Femur (tissue), 1 donor: ENCODE measurements at places on chromosomes 6 and 20.

DNA sequence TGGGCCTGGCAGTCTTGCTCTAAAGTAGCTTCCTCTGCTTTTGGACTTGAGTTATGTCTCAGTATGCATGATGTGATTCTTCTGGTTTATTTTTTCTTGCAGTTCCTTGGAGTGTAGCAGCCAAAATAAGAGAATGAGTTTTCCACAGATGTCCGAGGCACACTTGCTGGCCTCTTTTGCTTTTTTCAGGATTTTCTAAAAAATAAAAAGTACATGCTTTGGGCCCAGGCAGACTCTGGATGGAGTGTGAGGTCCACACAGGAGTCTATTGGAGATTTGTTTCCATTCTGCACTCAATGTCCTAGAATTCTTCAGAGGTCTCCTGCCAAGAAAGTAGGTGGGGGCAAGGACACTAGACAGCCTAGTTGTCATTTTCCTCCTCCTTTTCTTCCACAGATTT is 477.6 kb downstream of the EPM2A start:
- DNase-seq, result no peak

- no peak for DNase-seq
Measured at GRCh38 chr20:50574108-50574507, 63.9 kb downstream of the PTPN1 start.

DNA sequence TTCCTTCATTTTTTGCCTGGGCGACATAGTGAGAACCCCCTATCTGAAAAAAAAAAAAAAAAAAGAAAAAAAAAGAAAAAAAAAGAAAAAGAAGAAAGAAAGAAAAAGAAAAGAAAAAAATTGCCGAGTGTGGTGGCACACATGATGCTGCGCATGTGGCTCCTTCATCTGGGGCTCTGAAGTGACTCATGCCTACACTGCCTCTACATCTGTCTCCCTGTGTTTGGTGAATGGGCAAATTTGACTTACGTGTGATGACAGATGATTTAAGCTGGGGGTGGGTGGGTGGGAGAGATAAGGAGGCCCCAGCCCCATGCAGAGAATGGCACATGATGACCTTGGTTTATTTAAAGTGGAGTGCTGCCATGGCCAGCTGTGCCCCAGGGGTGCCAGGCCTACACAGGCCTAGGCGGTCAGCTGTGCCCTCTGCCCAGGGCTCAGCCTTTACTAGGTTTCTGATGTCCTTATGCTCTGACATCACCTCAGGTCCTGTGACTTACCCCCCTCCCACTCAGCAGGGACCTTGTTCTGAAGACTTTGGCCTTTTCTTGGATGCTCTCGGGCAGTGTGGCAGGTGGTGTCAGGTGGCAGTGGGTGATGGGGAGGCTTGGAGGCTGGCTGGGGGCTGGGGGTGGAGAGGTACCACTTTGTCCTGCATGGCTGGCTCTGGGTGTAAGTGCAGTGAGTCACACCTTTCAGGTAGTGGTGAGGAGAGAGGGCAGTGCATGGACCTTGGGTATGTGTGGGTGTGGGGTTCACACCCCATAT is 41.1 kb downstream of the VEGFA start:
- no peak for DNase-seq

GRCh38 chr6:5004373-5005037 is 668 bp upstream of the RPP40 start:
- no peak for DNase-seq

- DNase-seq, result no peak
Measured at GRCh38 chr6:14673201-14673600, 555.6 kb downstream of the CD83 start.

GRCh38 chr6:151186804-151187330 is 52.9 kb upstream of the AKAP12 start:
- no peak for DNase-seq

DNA sequence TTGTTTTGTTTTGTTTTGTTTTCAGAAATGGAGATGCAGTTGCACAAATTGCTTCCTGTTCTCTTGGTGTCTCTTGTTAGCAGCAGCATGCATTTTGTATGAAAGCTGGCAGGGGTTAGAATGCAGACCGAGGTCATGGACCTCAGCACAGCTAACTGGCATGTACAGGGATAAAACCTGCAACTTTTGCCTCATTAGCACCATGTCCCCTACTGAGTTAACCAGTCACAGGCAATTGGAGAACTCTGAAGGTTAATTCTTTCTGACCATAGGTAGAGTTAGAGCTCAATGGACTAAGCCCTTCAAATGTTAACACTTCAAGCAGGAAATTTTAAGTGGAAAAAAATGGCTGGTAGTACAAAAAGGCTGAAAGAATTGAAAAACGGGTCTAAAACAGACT is 377.1 kb downstream of the ADGRB3 start:
- DNase-seq, result no peak

GRCh38 chr6:39416026-39416425 is 93.5 kb upstream of the KCNK16 start:
- DNase-seq, result no peak

DNA sequence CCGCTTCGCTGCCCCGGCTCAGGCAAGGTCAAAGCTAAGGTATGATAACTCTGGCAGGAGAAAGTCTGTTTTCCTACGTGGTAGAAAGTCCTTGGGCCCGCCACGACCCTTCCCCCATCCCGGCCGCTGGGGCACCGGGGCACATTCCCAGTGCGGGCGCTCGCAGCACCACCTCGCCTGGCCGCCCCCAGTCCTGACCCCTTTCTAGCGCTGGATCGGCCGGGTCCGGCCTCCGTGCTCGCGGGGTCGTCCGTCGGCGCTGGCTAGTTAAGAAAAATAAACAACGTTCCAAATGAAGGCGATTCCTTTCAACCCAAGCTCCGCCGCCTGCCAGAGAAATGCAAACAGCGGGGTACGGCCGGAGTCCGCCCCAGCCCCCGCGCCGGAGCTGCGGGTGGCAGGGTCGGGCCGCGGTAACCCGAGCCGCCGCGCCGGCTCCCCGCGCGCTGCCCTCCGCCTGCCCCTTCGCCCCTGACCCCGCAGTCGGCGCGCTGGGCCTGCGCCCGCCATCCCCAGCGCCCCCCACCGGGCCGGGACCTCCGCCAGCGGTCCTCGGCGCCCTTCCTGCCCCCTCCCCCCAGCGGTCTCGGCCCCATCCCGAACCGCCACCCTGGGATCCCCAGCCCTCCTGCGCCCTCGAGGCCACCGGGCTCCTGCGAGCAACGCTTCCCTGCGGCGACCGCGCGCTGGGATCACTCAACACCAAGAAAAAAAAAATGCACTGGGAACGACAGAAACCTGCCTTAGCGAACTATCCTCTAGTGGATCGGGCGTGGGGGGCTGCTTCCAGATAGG is 37.6 kb downstream of the NCR2 start:
- no peak for DNase-seq

DNA sequence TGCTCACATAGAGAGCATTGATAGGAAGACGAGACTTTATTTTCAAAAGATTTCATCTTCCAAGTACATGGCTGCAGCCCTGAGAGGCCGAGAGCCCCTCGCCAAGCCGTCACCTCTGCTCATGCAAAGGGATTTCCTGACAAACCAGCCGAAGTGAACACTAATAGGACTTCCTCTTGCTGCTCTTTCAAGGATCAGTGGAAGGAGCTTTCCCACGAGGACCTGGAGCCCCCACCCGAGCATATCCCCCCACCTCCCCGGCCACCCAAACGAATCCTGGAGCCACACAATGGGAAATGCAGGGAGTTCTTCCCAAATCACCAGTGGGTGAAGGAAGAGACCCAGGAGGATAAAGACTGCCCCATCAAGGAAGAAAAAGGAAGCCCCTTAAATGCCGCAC is 69.3 kb downstream of the PTPN1 start:
- no peak for DNase-seq

- DNase-seq, result no peak
Measured at GRCh38 chr6:39923861-39924260, 10.4 kb downstream of the MOCS1 start.

GRCh38 chr20:17641993-17642392 is 40.0 kb downstream of the RRBP1 start:
- no peak for DNase-seq

DNA sequence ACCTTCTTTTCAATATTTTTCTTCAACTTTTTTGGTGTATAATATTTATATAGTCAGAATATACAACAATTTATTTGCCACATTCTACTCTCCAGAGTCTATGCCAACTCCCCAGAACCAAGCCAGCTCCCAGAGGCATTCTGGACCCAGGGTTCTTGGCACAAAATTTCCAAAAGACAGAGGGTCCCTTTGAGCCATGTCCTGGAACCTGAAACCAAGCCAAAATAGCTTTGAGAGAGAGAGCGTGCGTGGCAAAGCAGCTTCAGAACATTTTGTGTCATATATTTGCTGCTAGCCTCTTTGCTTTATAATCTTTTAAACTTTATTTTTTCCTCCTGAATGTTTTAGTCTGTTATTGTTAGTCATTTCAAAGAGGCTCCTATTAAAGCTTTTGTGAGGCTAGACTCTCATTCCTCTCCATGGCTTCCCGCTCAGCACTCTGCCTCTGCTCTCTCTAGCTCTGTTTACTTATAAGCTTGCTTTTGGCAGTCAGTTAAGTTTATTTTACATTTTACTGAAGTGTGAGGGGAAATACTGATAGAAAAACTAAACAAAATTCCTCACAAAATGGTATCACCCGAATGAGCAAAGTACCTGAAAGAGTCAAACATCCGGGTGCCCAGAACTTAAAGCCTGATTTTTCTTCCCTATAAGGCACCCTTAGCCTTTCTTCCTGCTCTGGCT is 605.1 kb upstream of the ID4 start:
- no peak for DNase-seq

GRCh38 chr6:47362857-47363461 is 53.3 kb upstream of the TNFRSF21 start:
- DNase-seq, result no peak

GRCh38 chr20:49792006-49792405 is 20.6 kb upstream of the SLC9A8 start:
- DNase-seq, result no peak

- DNase-seq, result no peak
Measured at GRCh38 chr6:147081076-147081609, 123.1 kb upstream of the STXBP5 start.

GRCh38 chr6:81978230-81978629 is 225.7 kb upstream of the TENT5A start:
- no peak for DNase-seq

DNA sequence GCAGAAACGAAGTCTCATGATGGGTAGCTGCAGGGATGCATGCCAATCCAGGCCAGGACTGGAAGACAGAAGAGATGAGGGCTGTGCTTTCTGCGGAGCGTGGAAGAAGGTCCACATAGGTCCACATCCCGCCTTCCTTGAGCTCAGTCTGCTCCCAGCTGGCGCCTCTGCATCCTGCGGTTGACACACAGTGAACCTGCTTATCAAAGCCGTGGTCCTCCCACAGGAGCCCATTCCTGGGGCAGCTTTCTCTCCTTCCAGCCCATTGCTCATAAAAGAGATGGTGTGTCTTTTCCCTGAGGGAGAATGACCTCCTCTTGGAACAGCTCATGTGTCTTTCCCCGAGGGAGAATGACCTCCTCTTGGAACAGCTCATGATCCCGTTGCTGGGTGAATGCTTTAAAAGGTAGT is 225.4 kb downstream of the CDH4 start:
- DNase-seq, result no peak

DNA sequence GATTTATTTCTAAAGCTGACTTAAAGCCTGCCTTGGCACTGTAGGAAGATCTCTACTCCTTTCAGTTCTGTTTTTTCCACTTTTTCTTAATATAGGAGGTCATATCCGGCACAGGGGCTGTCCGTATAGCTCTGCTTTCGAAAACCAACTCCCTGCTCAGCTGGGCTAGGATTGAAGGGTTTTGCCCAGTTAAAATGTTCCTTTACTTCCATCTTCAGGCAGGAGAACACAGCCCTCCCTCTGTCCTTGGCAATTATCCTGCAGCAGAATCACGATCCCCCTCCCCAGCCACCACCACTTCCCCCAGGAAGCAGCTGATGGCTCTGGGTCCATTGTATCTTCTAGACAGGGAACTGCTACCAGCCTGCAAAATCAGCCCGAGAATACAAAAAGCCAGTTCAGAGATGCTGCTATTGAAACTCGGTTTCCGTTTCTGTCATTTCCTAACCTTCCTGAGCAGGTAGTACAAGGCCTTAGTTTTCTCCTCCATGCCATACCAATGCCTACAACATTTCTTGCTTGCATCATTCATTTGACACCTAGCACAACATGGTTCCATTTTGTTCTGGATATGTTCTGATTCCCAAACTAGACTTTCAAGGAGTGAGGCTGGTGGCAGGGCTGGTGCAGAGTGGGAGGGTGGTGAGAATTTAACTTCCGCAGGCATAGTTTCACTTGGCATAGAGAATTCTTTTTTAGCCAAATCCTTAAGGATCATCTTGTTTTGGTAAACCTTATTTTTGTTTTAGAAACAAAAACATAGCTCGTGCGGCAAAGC is 53.9 kb downstream of the FAM50B start:
- no peak for DNase-seq

DNA sequence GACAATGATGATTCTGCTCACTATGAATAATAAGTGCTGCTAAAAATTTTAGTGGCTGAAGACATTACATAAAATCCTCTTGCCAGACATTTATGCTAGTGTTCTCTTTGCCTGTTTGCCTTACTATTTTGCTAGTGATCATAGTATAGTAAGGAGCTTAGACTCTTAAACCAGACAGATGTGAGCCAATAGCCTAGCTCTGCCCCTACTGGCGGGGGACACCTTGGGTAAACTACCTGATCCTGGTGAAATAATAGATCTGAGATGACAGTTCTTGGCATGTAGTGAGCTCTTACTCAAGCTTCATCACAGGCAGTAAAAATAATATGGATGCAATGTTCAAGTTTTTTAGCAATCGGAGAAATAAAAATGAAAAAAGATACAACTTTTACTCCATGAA is 18.8 kb downstream of the ENPP3 start:
- DNase-seq, result no peak

GRCh38 chr6:22940581-22941290 is 371.4 kb downstream of the HDGFL1 start:
- DNase-seq, result no peak

DNA sequence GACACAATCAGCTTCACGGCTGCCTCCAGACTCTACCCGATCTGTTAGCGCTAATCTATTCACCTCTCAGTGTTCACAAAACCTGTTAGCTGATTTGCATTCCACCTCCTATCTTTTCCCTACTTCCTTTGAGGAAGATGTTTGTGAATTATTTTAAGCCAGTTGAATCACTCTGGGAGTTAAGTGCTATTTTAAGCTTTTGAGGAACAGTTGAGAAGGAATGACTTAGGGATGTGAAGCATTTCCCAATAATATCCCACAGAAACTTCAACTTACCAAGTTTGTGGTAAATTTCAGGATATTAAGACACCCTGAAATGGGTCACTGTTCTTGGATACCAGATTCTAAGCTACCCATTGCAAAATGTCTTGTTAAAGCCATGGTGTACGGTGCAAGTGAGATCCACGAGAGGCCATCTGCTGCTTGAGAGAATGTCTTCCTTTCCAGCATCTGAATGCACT is 145.2 kb upstream of the CITED2 start:
- DNase-seq, result no peak

- no peak for DNase-seq
Measured at GRCh38 chr20:44364780-44365179, 9.3 kb downstream of the HNF4A start.

- DNase-seq, result no peak
Measured at GRCh38 chr6:110882824-110883554, 8.4 kb downstream of the AMD1 start.

DNA sequence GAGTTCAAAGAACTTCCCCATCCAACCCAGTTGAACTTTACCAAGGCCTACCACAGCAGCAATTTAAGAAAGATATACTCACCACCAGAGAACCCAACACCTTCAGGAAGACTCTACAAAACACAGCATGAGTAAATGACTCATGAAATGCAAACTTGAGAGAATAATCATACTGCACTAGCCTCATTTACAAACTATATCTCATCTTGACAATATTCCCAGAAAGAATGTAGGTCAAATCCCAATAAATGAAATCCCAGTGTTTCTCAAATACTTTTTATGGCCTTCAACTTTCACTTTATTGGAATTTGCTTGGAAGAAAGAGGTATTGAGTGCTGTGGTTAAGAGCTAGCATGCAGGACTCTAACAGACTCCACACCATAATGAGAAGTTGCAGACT is 60.0 kb downstream of the FYN start:
- DNase-seq, result no peak
